ENCODE measurements at places on chromosomes 3 and 15.

DNA sequence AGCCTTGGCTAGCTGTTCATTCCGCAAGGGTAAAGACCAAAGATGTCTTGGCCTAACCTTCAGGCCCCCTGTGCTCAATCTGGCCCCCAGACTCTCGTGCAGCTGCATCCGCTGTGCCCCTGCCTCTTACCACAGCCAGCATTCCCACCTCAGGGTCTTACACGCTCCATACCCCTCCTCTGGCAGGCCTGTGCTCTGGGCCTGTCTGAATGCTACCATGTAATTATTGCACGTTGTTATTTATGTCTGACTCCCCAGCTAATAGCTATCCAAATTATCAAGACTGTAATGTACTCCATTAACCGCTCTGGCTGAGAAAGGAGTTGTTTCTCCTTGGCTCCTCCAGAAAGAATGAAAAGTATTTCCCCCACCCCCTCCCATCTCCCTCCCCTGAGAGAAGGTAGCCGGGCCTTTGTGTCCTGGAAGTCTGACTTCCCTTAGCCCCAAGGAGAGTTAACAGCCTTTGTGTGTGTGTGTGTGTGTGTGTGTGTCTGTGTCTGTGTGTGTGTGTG, 54.5 kb upstream of the UBE2E1 start:
- no peak for DNase-seq

DNA sequence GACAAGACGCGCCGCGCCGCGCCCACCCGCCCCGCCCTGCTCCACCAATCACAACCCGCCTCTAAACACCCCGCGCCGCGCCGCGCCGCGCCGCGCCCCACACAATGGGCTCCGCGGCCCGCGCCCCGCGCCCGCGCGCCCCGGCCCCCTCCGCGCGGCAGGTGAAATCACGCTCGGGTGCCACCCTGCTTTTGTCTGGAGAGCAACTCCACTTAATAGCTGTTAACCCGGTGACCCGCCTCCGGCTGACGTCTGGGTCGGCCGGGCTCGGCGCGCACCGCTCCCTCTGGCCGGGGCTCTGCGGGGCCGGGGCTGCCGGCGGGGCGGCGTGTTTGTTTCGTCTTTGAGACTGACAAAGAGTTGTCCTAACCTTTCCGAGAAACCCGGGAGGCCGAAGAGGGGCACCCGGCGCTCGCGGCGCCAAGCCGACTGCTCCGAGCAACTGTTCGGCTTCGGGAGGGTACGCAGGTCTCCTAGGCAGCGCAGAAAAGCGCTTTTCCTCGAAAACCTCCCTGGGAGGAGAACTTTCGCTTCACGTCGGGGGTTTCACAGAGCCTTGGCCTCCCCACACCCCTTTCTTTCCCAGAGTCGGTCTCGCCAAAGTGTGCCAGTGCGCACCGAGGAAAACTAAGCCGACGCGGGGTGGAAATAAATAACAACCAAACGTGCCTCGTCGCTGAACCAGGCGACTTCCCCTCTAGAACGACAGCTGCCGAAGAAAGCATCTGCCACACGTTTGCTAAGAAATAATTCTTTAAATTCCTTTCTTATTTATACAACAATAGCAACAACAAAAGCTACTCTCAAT, 518.4 kb downstream of the FOXP1 start:
- peak; percentile 37 for DNase-seq

- DNase-seq: no peak
Measured at GRCh38 chr15:72967811-72968530, 84.3 kb upstream of the NEO1 start.

GRCh38 chr15:23566651-23567050, 1.2 kb downstream of the MKRN3 start:
- DNase-seq: no peak

DNA sequence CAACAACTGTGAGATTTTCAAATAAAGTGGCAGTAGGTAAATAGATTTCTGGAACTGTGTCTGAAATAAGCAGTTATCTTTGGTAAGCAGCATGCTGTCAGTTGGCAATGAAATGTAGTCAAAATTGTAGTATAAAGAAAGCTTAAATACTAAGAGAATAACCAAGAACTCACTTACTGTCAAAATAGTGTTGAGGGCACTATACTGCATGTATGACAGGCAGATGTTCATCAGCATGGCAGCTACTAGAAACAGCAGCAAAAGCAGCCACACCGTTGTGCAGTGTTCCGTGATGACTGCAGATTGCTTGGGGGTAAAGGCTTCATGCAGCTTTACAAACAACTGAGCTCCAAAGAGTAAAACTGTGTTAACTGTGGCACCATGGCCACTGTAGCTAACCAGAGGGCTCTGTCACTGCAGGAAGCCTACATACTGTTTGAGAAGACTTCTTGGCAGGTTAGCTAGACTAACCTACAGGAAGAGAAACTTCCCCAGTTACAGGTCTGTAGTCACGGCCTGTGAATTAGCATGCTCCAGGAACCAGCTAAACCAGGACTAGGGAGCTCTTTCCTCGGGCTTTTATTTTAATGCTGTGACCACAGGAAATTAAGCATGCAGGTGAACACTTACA, 459.7 kb downstream of the TBL1XR1 start:
- DNase-seq: no peak

- no peak for DNase-seq
Measured at GRCh38 chr3:122076491-122077292, 21.5 kb downstream of the CD86 start.

GRCh38 chr15:63086271-63086670, 35.4 kb upstream of the LACTB start:
- DNase-seq: no peak

DNA sequence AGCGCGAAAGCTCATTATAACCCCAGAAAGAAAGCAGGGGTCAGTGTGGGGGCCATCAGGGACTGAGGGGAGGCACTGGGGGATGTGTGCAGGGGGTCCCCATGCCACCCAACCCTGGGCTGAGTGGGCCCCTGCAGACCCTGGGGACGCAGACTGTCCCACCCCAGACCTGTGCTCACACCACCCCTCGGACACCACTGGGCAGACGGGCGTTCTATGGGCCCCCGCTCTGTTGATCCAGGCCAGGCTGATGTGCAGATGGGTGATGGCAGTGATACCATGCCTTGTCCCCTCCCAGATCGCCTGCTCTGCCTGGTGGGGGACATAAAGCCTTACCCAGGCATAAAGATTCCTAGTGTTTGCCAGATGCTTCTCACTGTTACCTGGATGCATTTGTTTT, 259.7 kb upstream of the TLE3 start:
- no peak for DNase-seq

GRCh38 chr3:47617086-47618010, 38.7 kb upstream of the CSPG5 start:
- DNase-seq: no peak

- no peak for DNase-seq
Measured at GRCh38 chr3:157087780-157088600, 72.0 kb downstream of the CCNL1 start.

- no peak for DNase-seq
Measured at GRCh38 chr15:39115379-39116057, 465.4 kb upstream of the THBS1 start.

DNA sequence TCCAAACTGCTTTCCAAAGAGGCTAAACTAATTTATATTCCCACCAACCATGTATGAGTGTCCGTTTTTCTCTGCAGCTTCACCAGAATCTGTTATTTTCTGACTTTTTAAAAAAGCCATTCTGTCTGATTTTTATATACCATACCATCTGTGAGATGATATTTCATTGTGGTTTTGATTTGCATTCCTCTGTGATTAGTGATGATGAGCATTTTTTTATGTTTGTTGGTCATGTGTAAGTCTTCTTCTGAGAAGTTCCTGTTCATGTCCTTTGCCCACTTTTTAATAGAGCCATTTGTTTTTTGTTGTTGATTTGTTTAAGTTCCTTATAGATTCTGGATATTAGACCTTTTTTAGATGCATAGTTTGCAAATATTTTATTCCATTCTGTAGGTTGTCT, 179.4 kb upstream of the ALCAM start:
- DNase-seq: no peak

DNA sequence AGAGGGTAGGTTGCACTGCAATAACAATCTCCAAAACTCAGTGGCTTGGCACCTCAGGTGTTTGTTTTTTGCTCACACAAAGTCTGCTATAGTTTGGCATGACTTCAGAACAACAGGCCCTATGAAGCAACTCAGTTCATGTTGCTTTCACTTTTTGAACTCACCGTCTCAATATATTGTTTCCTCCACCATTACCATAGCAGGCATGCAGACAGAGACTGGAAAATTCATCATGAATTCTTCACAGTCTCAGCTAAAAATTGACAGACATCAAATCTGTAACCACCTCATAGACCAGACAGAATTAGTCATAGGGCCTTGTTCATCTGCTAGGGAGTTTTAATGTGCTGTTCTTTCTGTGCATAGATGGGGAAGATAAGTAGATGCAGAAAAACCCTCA, 161.4 kb upstream of the POU1F1 start:
- no peak for DNase-seq

DNA sequence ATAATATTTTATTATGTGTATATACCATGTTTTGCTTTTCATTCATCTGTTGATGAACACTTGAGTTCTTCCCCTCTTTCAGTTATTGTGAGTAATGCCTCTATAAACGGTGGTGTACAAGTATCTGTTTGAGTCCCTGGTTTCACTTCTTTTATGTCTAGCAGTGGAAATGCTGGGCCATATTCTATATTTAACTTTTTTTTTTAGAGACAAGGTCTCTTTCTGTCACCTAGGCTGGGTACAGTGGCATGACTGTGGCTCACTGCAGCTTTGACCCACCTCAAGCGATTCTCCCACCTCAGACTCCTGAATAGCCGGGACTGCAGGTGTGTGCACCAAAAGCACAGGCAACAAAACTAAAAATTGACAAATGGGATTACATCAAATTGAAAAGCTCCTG, 19.9 kb downstream of the GOLM2 start:
- no peak for DNase-seq

GRCh38 chr3:170180908-170181885, at the start of gene PHC3:
TSS of gene PHC3 (minus strand) at chr3:170181733. CDS start at chr3:170181715, 18 bp downstream.
- peak; percentile 94 for DNase-seq

GRCh38 chr15:42650208-42651066, 75.0 kb downstream of the STARD9 start:
- peak; percentile 28 for DNase-seq

- no peak for DNase-seq
Measured at GRCh38 chr3:109351231-109351630, 13.9 kb upstream of the DPPA4 start.

GRCh38 chr15:67090297-67091070, 25.1 kb downstream of the SMAD3 start:
- DNase-seq: no peak

DNA sequence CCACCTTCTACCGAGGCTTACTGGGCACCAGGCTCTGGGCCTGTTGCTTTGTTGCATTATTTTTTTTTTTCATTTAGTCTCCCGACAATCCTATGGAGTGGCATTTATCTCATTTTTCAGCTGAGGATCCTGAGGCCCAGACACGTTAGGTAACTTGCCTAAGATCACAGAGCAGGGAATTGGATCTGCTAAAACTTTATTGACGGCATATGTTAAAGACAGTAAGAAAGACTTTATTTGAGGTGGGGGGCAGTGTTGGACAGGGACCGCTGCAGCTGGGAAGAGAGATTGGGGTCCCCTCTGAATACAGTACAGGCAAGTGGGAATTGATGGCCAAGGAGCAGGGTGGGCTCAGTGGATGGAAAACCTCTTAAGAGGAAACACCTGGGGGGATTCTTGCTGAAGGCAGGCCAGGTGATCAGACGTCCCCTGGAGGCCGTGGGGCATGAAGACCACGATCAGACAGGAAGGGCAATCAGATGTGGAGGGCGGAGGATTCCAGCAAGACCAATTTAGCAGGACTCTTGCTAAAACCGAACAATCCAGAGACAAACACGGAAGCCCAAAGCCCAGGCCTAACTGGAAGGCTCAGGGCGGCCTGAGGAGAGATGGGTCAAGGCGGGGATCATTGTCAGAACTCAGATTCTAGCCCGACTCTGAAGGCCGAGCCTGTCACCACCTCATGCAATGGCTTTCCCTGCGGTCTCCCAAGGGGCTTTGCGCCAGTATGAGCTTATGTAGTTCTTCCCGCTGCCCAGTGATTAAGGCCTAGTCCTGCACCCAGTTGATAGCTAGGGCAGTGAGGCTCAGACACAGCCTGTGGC, 53.7 kb downstream of the RGMA start:
- DNase-seq: no peak

DNA sequence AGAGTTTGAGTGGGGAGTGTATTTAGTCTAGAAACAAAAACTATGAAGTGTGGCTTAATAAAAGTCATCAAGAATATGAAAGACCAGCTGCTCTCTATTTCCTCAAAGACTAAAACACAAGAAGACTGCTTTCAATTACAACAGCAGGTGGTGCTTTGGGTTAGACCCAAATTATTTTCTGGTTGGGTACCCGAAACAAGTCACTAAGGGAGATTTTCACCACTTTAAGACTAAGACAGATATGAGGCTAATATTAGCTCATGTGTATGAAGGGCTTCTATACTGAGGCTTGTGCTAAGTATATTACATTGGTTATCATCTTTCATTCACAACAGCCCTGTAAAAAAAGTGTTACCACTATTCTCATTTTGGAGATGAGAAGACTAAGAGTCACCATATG, 43.1 kb downstream of the COL8A1 start:
- no peak for DNase-seq

GRCh38 chr3:9715136-9715535, 11.5 kb downstream of the CPNE9 start:
- DNase-seq: no peak

- no peak for DNase-seq
Measured at GRCh38 chr15:99995543-99995942, 262.3 kb upstream of the LYSMD4 start.

DNA sequence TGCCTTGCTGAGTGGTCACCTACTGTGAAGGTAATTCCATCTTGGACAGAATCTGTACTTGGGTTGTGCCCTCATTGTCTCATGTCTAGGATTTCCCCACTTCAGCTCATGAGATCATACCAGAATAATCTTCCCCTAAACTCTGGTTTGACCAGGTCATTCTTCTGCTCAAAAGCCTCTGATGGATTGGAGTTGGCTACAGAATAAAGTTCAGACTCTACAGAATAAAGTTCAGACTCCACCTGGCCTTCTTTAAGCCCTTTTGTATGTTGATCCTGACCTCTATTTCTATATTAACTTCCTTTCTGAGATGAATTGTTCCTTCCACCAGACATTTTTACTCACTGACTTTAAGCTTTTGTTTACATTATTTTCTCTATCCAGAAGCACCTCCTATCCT, 6.4 kb upstream of the GLCE start:
- no peak for DNase-seq

DNA sequence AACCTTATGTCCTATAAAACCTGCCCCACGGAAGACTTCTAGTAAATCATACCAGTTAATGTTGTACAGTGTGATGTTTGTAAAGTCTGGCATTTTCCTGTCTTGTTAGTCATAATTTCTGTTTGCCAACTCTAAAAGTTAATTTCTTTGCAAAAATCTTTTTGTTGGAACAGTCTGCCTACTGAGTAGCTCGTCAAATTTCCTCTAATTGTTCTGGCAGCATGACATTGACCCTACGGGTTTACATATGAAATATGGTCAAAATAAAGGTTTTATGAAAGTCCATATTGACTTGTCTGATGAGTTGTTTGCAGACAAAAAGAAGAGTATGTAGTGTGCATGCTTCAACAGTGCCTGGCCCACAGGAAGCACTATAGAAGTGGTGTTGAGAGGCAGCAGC, 79.8 kb upstream of the SOX2 start:
- peak; percentile 36 for DNase-seq

GRCh38 chr3:101484805-101485620, 28.0 kb downstream of the SENP7 start:
- no peak for DNase-seq

Measured in COR-L47 (cell line).